ENCODE measurements at places on chromosomes 4 and X. TPM values are rescaled to one million over a fixed set of nuclear protein-coding genes. Genes with fewer than 3 reads are reported as not detected.

Gene MUC7
- not detected for total RNA-seq

Gene BGN
- total RNA-seq = not detected

Gene XKRX
- total RNA-seq = 5.4 TPM

DNA sequence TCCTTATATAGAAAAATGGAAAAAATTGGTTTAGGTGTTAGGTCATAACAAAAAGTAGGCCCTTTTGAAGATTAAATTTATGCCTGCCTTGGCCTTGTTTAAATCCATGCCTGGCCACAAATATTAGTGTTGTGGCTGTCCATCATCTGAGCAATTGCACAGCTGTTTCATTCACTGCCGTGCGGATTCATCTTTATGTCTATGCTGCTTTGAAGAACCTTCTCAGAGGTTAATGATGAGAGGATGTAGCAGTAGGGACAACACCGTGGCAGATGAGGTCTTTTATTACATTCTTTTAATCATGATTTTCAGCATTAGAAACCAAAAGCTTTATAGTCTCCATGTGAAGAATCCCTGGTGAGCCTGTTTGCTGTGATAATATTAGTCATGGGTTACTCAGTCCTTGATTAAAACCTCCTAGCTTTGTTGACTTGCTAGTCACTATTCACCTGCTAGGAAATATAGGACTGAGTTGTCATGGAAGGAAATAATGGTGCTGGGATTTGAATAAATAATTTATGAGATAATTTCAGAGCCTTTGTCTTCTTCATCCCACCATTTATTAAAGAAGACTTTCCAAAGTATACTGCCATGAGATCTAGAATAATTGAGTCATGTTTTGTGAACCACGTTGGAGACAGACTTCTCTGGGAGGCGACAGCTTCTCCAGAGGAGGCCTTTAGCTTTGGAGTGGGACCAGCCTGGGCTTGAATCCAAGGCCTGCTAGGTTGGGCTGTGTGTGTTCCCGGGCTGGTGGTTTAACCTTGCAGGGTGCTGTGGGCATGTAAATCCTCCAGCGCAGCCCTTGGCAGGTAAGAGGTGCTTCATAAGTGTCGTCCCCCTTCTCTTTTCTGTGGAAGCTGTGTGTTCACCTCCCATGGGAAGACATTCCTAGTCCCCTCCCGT, 53.5 kb downstream of the PTTG2 start:
- H3K4me3 ChIP-seq = no peak overlapping the region
- no peaks in the 10 kb centered on the region for H3K27me3 ChIP-seq
- no peak for DNase-seq
- peaks cover 29% of the 10 kb centered on the region for H3K36me3 ChIP-seq
- no peak overlapping the region for H3K27ac ChIP-seq

GRCh38 chrX:69287095-69287494, 121.8 kb upstream of the PJA1 start:
- H3K36me3 ChIP-seq = no peaks in the 10 kb centered on the region
- H3K4me1 ChIP-seq = peaks cover 9% of the 10 kb centered on the region
- no peak for DNase-seq
- H3K4me3 ChIP-seq = no peak overlapping the region

DNA sequence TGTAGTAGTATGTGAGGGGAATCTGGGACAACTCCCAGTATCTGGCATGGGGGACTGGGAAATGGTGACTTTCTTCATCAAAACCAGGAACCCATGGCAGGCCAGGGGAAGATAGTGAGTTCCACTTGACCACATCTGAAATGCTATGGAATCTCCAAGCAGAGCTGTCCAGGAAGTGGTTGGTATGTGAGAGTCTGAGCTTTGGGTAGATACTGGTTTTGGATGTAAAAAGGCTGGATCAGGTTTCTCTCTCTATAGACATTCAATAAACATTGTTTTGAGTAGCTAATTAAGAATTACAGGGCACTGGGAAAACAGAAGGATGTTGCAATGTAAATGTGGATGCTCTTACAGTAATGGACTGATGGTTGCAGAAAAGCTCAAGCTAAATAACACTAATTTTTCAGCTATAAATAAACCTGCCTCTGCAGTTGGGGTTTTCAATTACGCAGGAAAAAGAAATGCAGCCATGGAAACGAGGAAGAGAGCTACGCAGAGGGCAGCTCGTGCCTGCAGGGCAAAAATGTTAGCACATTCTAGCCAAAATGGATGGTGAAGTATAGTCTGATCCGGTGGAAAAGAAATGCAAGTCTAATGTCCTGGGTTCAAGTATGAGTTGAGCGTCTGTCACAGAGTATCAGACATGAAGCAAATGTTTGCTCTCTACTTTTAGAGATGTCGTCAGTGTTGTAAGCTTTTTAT, 13.4 kb upstream of the CHRNA9 start:
- H3K4me3 ChIP-seq = no peak overlapping the region
- H3K27me3 ChIP-seq = no peaks in the 10 kb centered on the region
- H3K27ac ChIP-seq = no peak overlapping the region
